ENCODE measurements at places on chromosomes 1 and 21. TPM values are rescaled to one million over a fixed set of nuclear protein-coding genes. Genes with fewer than 3 reads are reported as not detected.

DNA sequence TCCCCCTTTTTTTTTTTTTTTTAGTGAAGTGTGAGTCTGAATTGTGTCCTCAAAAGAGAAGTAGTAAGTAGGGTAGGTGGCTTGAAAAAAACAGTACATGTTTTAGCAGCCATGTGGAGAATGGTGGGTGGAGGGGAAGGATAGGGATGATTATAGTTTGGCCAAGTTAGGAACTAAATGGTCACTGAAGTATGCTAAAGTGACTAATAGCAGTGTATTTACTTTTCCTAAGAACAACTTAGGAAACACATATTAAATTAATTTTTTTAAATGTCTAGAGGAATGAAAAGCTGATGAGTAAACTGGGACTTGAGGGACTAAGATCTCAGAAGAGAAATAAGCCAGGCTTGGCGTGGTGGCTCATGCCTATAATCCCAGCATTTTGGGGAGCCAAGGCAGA is 55.5 kb downstream of the PLA2G4A start:
- no peak for DNase-seq

The FCRL6 gene
- total RNA-seq = not detected

GRCh38 chr1:100613817-100614559 is 76.0 kb downstream of the GPR88 start:
- no peak for DNase-seq

DNA sequence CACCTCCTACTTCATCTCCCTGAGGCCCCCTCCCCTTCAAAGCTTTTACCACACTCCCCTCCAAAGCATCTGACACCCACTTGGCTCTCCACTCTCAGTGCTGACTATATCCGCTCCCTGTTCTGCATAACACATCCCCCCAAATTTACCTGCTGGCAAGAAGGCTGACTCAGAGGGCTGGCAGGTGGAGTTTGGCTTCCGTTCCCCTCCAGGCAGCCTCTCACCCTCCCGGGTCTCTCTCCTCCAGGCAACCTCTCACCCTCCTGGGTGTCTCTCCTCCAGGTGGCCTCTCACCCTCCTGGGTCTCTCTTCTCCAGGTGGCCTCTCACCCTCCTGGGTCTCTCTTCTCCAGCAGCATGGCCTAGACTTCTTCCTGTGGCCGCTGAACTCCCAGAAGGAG is 562.1 kb downstream of the NPHP4 start:
- no peak for DNase-seq

The KAZN gene
- 8.7 TPM for total RNA-seq

The COL24A1 gene
- total RNA-seq = 0.04 TPM

DNA sequence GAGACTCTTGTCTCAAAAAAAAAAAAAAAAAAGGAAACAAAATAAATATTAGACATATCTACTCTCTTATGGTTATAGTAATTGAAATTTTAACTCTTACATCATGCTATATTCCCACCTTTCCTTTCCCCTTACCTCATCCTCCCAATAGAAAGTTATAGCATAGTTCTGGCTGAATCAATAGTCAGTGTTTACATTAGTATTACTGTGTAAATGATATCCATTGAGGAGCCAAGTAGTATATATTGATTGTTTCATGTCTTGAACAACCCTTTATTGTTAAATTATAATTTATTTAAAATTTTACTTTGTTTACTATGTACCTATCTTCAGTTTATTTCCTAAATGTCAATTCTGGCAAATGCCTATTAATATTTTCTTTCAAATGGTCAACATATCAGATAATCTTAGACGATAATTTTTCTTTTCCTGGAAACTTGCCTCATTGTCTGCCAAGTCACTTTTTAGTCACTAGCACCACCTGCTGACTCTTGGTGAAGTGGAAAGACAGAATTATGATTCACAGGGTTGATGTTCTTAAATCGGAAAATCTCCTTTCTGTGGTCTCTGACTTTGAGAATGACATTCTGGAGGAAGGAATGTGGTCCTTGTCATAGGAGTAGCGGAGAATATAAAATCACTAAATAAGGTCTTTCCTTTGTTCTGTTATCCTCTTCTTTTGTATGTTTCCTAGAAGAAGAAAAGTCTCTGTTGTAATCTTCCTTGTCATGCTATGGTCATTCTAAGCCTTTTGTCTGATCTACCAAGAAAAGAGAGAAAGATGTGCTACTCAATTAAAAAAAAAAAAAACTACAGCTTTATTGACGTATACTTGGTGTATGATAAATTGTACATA is 8.6 kb downstream of the HJV start:
- no peak for DNase-seq
